ENCODE measurements at places on chromosomes 7 and 10.
A peak's percentile ranks its signal among the peaks of the same experiment; 100 is the strongest.

- DNase-seq = no peak
Measured at GRCh38 chr7:47791682-47792081, 156.6 kb downstream of the PKD1L1 start.

DNA sequence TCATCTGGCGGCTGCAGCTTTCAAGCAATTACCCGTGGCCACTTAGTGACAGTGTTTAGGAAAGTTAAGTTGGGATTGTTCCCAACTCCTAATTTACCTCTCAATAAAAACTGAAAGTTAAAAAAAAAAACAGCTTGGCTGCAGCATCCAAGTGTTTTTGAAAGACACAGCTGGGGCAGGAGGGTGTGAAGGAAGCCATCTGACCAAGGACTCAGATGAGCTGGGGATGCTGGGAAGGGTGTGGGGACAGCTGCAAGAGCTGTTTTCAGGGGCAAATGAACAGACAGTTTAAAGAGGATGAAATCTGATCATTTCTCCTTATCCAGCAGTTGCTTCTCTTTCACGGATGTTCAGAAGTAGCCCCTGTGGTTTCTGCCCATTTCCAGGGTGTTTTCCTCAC is 129.2 kb upstream of the CDCA7L start:
- DNase-seq = no peak

- DNase-seq = no peak
Measured at GRCh38 chr10:74921744-74922143, 95.3 kb downstream of the KAT6B start.

DNA sequence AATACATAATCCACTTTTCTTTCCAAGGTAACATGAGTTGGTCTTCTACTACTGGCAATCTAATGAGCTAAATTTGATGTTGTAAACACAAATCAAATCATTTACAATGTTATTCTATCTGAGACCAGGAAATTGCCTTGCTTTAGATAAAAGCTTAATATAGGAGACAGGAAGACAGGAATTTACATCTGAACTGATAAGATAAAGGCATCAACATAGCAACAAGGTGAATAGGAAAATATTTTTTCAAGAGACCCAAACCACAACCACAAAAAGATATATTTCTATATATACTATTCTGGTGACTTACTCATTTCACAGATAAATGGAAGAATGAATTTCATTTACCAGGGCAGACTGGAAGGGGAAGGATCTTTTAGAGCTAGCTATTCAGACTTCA is 46.3 kb upstream of the CALCR start:
- DNase-seq = no peak

- DNase-seq = peak; percentile 2
Measured at GRCh38 chr7:123533929-123534382, 439 bp downstream of the IQUB start.

- no peak for DNase-seq
Measured at GRCh38 chr7:19464241-19464640, 244.6 kb downstream of the POLR1F start.

DNA sequence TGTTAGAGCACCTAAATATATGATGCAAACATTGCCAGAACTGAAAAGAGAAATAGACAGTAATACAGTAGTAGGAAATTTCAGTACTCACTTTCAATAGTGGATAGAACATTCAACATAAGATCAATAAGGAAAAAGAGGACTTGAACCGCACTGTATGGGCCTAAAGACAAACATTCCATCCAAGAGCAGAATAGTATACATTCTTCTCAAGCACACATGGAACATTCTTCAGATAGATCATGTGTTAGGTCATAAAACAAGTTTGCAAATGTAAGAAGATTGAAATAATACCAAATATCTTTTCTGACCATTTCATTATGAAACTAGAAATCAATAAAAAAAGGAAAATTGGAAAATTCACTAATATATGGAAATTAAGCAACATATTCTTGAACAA is 185.4 kb upstream of the FOXP2 start:
- DNase-seq = no peak

DNA sequence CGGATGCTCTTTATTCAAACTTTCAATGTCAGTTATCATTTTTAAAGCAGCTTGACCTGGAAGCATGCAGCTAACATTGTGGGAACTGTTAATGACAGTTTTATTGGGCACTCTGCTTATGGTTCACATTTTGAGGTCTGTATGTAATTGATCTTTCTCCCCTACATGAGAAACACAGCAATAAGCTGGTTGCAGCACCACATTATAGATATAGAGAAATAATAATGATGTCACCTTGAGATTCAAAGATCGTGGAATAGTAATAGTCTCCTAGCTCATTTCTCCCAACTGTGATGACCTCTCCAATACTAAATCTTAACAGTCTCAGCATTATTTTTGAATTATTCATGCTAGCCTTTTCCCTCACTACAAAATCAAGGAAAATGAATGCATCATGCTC is 22.7 kb upstream of the MGMT start:
- no peak for DNase-seq

DNA sequence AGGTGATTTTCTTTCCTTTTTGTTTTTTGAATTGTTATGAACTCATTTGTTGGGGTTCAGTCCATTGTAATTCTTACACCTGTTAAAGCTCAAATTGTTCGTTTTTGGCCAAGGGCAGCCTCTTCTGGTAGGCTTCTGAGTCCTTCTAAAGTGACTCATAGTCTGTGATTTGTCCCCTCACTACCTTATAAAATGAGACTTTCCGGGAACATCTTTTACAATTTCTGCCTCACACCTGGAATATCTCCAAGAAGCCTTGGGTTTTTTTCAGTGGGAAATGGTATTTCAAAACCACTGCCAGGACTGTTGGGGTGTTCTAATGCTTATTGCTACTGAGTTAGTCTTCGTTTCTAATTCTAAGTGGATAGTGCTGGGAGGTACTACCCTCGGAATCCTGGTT is 56.7 kb downstream of the BMPR1A start:
- DNase-seq = no peak

DNA sequence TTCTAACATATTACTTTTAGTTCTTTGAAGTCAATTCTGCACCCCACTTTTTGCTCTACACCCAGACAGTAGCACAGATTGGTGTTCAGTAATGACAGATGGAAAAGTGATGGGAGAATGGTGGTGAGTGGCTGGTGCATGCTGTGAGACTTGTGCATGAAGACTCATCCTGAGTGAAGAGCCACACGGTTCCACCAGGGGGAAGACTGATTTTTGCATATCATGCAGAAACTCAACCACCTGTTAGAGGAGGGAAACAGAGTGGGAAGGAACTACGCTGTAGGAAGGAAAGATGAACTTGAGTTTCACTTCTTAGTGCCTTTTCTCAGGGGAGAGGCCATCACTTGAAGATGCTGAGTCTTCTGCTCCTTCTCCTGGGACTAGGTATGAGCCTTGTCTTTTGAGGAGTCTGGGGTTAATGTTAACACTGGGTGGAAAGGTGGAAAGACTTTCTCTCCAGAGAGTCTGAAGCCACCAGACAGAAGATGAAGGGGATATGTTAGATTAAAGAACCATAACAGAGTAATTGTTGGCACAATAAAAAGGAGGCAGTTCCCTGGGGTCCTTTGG is 9.3 kb upstream of the PRSS1 start:
- DNase-seq = no peak

GRCh38 chr7:99171731-99172130 is 27.8 kb upstream of the SMURF1 start:
- DNase-seq = no peak

DNA sequence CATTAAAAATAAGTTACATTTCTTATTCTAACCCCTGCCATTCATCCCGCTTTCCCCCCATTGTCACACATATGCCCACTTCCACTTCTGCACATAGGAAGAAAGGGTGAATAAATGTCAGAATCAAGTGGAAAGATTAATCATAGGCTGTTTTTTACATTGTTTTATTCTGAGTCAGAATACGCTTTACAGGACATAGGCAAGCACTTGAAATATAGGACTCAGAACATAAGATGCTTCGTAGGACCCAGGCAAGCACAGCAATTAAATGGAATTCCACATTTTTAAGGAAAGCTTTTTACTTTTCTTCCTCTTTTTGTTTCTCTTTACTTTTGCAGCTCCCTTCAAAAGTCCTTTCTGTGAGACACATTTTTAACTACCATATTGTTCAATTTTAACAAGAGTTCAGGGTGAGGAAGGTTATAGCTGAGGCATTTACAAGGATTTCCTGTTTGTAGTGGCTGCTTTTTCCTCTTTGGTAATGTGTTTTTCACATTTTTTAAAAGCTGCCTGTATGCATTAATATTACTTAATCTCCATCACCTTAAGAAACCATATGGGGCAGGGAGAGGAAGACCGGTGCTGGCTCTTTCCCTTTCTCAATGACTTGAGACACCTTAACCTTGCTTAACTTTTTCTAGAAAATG is 130.0 kb downstream of the TES start:
- DNase-seq = no peak

DNA sequence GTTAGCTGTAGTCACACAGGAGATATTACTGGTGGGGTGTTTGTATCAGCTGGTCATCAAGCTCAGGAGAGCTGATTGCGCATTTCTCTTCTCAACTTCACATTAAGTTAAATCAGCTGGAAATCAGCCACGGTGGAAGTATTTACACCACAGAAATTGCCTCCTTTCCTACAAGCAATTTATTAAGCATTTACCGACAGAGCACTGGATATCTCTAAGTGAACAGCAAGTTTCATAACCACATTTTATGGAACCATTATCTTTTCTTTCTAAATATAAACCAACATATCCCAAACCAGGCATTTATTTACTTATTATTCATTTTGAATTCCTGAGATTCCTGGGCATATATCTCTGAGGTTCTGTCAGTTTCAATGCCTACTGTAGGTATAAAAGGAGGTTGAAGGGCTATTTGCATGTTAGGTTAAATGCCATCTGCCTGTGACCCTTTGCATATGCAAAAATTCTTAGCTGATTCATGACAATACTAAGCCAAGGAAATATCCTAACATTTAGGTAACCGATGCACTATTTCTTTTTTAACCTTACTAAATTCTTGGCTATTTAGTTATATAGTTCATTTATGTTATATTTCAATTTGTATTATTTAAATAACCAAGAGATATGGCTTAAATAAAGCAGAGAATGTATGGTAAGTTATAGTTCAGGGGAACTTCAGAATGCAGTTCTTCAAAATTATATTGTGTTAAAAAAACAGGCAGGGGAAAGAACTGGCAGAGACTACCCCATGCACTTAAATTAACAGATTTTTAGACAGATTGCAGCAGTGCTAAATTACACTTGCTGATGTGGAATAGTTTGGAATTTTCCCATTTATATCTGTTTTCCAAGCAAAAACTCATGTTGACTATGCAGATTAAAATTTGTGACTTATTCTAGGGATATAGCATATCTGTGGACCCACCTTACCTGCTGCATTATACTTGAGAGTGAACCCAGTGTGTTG is 56.8 kb downstream of the DYNC1I1 start:
- DNase-seq = no peak

GRCh38 chr7:142355328-142355727 is 97.5 kb upstream of the PRSS58 start:
- DNase-seq = no peak

- no peak for DNase-seq
Measured at GRCh38 chr10:93166134-93166533, 92.4 kb downstream of the CYP26A1 start.

GRCh38 chr7:24842029-24842428 is 84.8 kb upstream of the GSDME start:
- DNase-seq = no peak

GRCh38 chr7:100472854-100473499 is 6.0 kb downstream of the TSC22D4 start:
- no peak for DNase-seq

DNA sequence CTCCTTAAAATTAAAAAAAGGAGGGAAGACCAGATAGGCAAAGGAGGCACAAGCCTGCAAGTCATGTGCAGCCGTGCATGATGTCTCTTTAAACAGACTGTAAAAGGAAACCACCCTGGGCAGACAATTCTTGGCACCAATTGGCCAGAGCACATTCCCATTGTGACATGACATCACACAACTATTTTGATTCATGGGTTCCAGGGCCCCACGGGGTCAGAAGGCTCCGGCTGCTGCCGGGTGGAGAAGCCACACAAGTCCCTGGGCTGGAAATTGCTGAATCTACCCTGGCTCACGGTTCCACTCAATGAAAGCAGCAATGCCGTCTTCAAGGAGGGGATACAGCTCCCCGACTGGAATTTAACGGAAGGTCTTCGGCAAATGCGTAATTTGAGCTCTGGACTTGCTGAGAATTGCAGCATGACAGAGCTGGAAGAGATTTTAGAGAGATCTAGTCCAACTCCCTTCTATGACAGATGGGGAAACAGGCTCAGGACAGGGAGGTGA is 140.5 kb downstream of the PRKAG2 start:
- DNase-seq = peak; percentile 92

DNA sequence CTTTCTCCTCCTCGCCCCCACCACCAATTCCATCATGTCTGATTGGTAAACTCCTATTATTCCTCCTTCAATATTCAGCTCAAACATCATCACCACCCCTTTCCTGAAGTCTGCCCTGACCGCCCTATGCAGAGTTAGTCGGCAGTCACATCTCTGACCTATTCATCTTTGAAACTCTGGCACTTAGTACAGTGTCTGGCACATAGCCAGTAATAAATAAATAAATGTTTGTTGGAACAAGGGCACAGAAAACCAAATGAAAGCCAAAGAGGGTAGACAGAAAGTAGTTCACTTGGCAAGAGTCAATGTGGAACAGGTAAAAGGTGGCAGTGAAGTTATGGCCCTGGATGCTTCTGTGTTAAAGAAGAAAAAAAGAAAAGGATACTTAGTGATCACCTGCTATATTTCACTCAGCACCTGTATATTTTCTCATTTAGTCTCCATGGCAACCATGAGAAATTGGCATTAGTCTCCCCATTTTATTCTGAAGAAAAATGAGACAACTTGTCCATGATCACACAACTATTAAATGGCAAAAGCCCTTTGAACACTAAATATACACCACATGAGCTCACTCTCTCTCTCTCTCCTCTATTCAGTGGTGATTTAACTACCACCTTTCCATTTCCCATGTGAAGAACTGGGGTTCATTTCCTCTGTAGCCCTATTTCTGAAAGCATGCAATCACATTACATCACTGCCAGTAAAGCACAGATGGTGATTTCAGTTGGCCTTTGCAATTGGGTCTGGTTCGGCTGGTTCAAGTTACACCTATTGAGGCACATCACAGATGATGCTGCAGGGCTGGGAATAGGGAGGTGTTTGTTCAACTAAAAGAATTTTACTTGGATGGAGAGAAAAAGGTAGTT is 25.3 kb downstream of the CHCHD3 start:
- no peak for DNase-seq

DNA sequence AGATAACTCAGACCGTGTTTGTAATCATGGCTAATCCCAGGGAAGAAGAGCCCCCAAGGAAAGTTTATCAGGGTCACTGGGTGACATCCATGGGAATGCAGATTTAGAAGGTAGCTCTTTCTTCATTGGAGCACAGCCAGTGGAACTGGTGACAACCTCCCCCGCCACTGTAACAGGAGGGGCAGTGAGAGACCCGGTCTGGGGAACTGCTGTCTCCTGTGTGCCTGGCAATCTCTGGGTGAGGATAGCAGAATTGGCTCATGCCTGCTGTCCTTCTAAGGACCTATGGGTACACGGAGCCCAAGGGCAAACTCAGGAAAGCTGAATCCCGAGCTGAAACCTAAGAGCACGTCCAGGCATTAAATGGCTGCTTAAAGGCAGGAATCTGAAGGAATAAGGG is 341.6 kb downstream of the ABCA13 start:
- DNase-seq = no peak

- DNase-seq = no peak
Measured at GRCh38 chr10:11539191-11539868, 72.1 kb downstream of the USP6NL start.

- peak; percentile 61 for DNase-seq
Measured at GRCh38 chr10:10792681-10793080, 225.0 kb upstream of the CELF2 start.
